ENCODE measurements at places on chromosomes 2 and 18.

- no peak for DNase-seq
Observed at GRCh38 chr2:154713675-154714074, 15.2 kb downstream of the KCNJ3 start.

GRCh38 chr2:122019724-122020123, 264.3 kb downstream of the TSN start:
- no peak for DNase-seq

- no peak for DNase-seq
Observed at GRCh38 chr2:217802876-217803652, 199.7 kb downstream of the TNS1 start.

GRCh38 chr18:76994086-76994654, 138.4 kb downstream of the MBP start:
- DNase-seq: no peak

- DNase-seq: peak; percentile 100
Observed at GRCh38 chr2:64751286-64752260, 97.9 kb upstream of the SERTAD2 start.

DNA sequence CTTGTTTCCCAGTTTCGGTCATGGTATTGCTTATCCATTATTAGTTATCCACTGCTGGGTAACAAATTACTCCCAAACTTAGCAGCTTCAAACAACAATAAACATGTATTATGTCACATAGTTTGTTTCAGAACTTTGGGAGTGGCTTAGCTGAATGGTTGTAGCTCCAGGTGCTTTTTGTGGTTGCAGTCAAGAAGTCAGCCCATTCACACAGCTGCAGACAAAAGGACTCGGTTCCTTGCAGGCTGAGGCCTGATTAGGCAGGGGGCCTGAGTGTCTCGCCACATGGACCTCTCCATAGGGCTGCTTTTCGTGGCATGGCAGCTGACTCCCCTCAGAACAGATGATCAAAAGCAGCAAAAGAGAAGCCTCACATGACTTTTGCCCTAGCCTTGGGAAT, 58.2 kb upstream of the ITGA4 start:
- DNase-seq: no peak
